GM12892 (cell line): ENCODE measurements at places on chromosomes 11 and 22.

DNA sequence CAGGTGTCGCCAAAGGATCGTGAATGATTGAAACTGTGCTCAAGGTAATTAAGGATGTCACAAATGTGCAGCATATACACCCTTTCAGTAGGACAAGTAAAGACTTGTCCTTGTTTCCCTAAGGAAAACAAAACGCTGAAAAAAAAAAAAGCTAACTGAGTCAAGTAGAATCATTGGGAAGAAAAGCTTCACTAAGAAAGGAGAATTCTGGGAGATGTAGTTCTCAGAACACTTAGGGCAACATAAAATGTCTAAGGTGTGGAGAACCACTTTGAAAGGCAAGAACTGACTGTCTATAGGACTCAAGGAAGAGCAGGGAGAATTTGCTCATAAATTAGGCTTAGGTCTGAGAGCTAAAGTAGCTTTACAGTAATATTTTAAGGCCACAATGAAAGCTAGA is 2.9 kb upstream of the OR5T1 start:
- no peak for DNase-seq

GRCh38 chr22:41914611-41915034 is 251 bp downstream of the SHISA8 start:
- DNase-seq = no peak

GRCh38 chr11:117986981-117987574 is 884 bp downstream of the IL10RA start:
- peak; percentile 50 for DNase-seq

- DNase-seq = no peak
Observed at GRCh38 chr11:86196913-86197312, 47.6 kb upstream of the EED start.

- DNase-seq = no peak
Observed at GRCh38 chr22:48644997-48645396, 1182.7 kb downstream of the BRD1 start.

- DNase-seq = no peak
Observed at GRCh38 chr11:133127741-133128140, 404.6 kb downstream of the OPCML start.

DNA sequence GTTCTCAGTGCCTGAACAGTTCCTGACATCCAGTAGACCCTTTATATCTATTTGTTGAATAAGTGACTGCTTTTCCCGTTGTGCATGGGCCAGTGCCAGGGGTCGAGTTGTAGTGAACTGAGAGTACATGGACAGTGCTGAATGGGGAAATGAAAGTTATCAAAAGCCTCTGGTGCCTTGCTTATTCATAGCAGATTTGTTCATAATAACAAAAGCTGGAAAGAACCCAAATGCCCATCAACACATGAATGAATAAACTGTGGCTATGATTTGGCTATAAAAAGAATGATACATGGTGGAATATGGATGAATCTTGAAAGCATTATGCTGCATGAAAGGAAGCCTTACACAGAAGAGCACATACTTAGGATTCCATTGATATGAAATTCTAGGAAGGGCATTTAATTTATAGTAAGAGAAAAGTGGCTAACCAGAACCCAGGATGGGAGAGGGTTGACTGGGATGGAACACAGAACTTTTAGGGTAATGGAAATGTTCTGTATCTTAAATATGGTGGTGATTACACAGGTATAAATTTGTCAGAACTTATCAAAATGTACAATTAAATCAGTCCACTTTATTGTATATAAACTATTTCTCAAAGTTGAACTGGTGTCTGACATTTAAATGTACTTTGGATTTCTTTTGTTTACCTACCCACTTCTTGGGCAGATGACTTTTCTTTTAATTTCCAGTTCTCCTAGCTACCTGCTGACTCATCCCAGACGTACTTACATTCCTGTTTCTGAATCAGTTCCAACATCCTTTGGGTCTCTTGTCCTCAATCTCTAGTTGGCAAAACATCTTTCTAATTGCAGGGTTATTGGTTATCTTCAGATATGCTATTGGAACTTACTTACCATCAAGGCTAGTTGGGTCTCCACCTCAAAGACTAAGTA is 42.8 kb downstream of the PACS1 start:
- DNase-seq = no peak

DNA sequence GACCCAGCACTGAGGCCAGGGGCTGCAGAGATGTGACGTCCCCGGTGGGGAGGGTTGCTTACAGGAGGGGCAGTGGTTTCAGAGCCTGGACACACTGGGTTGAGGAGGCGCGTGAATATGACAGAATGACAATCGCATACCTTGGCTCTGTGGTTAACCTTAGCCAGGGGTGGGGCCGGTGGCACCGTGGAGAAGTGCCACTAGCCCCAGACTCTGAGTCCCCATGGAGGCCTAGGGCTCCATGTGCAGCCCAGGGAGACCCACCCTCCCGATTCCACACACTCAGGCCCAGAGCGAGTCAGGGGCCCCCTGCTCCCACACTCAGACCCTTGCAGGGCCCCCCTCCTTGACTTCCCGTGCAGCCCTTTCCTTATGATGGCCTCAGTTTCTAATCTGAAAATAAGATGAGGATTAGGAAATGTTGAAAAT is 3.6 kb upstream of the ACR start:
- DNase-seq = no peak

DNA sequence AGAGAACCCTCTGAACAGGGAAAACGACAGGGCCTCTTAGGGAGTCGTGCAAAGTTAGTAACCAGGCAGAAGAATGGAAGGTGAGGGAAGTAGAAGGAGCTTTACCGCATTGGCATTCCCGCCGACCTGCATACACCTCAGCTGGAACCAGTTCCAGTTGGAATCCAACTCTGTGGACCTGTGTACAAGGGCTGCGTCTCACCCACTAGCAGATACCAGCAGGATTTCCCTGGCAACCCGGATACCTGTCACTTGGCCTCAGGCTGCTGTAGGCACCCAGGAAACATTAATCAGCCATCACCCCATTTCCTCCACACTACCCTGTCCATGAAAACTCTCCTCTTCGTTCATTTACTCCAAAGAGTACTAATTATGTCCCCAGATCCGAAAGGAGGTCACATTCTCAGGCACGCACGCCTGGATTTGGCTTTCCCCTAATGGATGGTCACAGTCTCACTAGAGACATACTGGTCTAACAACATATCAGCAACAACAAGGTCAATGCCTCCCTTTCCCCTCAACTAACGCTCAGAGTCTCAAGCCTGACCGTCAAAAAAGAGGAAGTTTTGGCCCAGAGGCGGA is 842 bp downstream of the ARFGAP2 start:
- DNase-seq = no peak

DNA sequence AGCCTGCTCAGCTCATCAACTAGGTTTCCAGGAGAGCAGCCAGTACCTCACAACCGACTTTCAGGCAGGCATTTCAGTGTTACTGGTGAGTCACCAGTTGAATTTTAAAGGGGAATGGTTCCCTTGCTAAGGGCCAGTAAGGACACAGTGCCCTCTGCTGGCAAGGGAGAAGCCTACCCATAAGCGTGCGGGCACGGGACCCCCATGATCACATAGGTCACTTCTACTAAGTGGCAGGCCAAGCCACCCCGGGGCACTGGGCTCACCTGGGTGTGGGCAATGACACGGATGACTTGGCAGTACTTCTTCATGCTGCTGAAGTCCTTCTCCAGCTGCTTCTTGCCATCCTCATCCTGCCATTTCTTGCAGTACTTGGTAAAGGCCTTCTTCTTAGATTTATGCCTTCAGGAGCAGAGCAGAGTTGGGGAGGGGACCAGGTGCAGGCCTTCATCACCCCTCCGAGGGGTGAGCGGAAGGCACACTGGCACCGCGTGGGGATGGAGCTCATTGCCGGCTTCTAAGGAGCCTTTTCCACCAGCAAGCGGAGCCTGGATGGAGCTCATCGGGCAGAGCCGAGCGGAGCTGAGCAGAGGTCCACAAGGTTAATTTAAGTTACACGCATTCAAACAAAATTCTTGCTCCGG is 2.9 kb downstream of the RPL3 start:
- DNase-seq = no peak

GRCh38 chr11:10605941-10606381 is 37.5 kb upstream of the LYVE1 start:
- DNase-seq = no peak

DNA sequence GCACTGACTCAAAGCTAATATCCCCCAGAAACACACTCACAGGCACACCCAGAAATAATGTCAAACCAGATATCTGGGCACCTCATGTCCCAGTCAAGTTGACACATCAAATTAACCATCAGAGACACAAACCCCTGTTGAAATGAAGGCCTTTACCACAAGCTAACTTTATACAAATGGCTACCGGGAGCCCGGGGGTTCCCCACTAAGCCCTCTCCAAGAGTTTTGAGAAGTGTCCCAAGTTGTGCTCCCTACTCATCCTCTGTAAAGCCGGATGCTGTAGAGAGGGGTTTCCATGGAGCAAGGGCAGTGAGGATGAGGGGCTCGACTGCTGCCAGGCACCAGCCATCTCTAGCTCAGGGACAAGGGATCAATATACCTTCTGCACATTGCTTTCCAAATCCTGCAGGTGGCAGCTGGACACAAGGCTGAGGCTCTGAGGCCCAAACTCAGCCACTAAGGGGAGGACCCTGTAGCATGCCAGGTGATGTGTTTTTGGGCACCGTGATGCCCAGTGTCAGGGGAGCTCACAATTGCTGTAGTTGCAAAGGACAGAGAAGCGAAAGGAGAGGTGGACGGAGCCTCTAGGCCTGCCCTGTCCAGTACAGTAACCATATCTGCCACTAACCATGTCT is 145.7 kb downstream of the TTC17 start:
- DNase-seq = no peak

DNA sequence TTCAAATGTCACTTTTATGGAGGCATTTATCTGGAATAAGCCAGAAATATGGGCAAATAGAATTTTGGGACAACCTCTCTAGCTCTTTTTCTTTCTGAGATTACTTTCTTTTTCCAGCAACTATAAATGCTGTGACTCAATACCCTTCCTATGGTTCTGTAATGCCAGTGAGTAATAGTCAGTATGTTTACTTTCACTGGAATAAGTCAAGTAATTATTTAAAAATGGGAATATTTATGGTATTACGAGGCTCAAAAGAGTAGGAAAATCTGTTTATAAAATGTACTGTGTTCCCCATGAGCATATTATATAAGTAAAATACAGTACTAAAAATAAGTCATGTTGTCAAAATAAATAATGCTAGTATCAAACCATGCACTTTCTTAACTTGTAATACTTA is 750.5 kb downstream of the LUZP2 start:
- no peak for DNase-seq

- DNase-seq = no peak
Observed at GRCh38 chr11:108002476-108002875, 6.2 kb upstream of the CUL5 start.

GRCh38 chr11:62556108-62556874 is 9.7 kb upstream of the AHNAK start:
- DNase-seq = no peak

- DNase-seq = peak; percentile 77
Observed at GRCh38 chr11:64745521-64746328, 1.8 kb upstream of the RASGRP2 start.

DNA sequence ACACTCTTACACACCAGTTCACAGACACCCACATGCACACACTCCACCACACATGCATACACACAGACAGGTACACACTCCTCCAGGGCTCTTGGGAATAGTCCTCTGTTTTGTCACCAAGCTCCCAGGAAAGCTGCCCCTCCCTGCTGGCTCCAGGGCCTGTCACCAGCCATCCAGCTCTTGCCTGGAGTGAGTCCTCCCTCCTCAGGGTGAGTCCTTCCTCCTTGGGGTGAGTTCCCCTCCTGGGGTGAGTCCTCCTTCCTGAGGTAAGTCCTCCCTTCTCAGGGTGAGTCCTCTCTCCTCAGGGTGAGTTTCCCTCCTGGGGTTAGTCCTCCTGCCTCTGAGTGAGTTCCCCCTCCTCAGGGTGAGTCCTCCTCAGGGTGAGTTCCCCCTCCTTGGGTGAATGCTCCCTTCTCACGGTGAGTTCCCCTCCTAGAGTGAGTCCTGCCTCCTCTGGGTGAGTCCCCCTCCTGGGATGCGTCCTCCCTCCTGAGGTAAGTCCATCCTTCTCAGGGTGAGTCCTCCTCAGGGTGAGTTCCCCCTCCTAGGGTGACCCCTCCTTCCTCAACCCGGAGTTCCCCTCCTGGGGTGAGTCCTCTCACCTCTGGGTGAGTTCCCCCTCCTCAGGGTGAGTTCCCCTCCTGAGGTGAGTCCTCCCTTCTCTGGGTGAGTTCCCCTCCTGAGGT is 100.6 kb upstream of the FGF3 start:
- DNase-seq = no peak

DNA sequence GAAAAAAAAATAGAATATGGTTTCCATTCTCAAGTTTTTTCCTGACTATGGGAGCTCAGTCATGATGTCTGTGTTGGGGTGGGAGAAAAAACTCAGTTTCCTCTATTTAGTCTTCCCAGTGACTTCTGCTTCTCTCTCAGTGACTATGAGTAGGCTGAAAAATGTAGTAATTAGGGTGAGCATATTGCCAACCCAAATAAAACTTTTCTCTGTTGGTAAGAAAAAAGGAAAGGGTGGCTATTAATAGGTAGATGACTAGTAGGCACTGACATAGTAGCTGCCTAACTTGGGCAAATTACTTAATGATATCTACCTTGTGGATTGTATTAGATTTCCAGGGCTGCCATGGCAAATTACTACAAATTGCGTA is 34.2 kb upstream of the BIRC3 start:
- no peak for DNase-seq
